ENCODE measurements at places on chromosomes 5 and 9.

- no peak for DNase-seq
These were observed 332.9 kb upstream of the CCNG1 start for GRCh38 chr5:163104464-163104863.

DNA sequence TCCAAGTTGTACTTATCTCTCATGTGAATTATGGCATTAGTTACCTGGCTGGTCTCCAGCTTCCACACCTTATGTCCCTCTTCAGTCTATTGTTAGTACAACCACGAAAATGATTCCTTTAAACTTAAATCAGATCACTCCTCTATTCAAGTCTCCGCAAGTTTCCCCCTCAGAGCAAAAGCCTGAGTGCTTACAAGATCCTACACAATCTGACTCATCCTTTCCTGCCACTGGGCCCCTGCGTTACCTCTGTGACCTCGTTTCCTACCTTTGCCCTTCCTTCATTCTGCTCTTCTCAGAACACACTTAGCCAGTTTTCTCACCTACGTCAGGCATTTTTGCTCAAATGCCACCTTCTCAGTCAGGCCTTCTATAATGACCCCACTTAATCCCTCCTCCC is 45.1 kb upstream of the GLIS3 start:
- no peak for DNase-seq

DNA sequence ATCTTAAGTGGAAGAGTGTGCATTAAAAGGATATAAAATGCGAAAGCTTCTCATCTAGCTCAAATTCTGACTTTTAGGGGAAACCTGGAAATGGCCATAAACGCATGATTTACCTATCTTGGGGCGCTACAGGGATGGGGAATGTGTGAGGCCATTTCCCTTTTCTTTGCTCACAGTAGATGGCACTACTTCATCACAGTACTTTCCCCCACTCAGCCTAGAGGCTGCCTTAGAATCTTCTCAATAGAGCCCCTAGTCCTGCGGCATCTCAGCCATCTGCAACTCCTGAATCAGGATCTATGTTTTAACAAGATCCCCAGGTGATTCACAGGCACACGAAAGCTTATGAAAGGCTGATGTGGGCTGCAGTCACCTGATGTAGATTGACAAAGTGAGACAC is 110.8 kb downstream of the LHFPL2 start:
- DNase-seq: peak; percentile 46

GRCh38 chr9:89309608-89310474 is 1.2 kb upstream of the CKS2 start:
- DNase-seq: no peak

DNA sequence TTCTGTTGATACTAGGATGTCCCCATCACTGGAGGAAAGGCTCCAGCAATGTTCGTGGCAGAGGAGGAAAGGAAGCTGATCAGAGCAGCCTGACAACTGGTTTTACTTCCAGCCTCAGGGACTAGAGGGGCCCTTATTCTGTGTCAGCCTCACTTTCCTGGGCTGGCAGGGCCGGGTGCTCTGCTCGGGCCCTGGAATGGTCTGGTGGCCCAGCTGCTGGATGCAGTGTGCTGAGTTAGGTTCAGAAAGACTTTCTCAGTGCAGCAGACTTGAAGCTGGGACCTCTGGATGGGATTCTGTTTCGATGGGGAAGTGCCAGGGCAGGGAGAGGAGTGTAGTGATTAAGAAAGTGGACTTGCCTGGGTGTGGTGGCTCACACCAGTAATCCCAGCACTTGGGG is 81.0 kb downstream of the MACROH2A1 start:
- no peak for DNase-seq

DNA sequence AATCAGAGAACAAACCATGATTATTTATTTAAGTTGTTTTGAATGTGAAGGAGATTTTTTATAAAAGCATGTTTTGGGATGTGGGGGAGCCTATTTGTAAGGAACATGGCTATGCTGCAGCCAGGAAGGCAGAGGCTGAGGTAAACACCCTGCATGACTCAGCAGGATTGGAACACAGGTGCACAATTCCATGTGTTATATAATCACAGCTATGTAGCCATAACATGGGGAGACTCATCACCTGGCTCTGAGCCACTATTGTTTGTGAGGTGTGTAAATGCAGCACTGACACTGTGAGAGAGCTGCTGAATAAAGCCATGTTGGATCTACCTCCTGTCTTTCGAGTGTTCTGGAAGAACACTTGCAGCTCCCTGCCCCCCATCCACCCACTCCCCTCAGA is 1009.8 kb downstream of the DNAH5 start:
- DNase-seq: no peak

DNA sequence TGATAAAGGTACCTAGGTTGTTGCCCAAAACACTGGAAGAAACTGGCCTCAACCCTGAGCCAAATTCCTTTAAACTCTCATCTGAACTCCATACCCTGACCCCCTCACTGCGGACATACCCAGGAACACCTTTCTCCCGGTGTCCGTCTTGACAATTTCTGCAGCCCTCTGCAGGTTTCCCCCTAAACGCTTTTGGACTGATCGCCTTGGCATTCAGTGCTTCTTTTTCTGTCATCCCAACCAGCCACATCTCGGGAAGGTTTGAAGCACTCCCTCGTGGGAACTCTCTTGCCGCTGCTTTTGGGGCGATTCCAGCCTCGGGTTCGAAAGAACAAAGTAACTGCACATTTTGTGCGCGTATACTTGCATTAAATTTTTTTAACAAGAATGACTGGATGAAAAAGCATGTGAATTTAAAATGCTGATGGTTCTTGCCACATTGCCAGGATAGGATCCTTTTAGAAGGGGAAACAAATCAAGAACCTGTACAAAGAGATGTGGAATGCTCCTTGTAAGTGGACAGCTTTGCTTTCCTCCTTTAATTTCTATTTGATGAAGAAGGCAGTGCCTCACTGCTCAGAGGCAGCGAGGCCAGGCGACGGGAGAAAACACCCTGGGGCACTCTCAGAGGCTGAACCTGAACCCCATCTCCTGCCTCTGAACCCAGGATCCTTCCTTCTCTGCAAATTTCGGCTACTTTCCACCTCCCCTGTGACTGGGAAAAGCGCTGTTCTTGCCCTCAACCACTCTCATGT is 615 bp downstream of the PSMD5 start:
- no peak for DNase-seq

- DNase-seq: no peak
These were observed 301.5 kb downstream of the EPB41L4A start for GRCh38 chr5:112117551-112117950.

DNA sequence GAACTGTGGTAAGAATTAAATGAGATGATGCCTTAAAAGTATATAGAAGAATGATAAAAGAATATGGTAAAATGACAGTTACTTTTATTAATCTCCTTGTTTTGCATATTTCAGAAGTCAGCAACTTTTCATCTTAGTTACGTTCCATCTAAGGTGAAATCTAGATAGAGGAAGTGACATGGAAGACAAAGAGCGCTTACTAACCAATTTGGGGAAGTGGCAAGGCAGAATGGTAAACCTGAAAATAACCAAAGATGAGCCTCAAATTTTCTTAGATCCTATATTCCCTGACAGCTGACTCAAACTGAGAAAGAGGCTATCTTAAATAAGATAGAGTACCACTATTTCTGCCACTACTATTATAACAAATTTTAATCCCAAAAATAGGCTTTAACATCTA is 52.5 kb downstream of the FGF10 start:
- DNase-seq: no peak

- DNase-seq: no peak
These were observed 163.4 kb downstream of the RAB3C start for GRCh38 chr5:58746321-58746720.

DNA sequence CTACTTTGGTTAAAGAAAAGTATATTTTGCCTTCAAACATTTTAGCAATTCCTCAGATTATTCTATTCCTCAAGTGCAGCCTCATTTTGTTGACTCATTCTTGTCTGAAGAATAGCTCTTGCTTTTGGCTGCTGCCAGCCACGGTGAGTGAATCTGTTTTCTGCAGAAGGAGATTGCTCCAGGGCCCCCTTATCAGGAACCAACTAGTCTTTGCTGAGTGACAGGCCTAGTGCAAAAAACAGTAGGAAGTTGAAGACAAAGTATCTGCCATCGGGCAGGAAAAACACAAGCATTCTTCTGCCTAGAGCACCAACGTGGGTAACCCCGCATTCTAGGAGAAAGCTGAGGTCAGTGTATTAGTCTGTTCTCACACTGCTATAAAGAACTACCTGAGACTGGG is 42.3 kb downstream of the ZNF883 start:
- no peak for DNase-seq

DNA sequence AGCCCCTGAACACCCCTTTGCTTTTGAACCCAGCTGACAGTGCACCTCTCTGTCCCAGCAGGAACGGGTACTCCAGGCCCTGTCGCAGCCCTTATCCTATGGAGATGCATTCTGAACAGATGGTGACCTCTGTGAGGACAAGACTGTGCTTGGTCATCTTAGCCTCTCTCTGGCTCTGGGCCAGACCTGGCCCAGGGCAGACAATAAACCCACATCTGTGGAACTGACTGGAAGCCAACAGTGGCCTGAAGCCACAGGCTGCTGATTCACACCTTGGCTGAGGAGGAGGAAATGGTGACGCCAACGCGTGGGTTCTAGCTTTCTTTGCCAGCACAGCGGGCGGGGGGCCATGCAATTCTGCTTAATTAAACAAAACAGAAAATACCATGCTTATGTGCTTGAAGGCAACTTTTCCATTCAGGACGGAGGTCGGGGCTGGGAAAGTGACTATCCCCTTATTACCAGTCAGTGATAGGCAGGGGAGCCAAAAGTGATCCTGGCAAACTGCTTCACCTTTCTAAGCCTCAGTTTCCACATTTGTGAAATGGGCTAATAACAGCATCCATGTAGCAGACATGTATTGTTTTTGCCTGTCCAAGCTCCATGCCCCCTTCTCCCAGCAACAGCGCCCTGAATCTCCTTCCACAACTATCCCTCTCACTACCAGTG is 10.8 kb downstream of the SH3PXD2B start:
- DNase-seq: peak; percentile 39

- no peak for DNase-seq
These were observed 179.6 kb downstream of the LURAP1L start for GRCh38 chr9:12954441-12954840.

GRCh38 chr5:37111426-37112382 is 137.5 kb downstream of the CPLANE1 start:
- DNase-seq: no peak

DNA sequence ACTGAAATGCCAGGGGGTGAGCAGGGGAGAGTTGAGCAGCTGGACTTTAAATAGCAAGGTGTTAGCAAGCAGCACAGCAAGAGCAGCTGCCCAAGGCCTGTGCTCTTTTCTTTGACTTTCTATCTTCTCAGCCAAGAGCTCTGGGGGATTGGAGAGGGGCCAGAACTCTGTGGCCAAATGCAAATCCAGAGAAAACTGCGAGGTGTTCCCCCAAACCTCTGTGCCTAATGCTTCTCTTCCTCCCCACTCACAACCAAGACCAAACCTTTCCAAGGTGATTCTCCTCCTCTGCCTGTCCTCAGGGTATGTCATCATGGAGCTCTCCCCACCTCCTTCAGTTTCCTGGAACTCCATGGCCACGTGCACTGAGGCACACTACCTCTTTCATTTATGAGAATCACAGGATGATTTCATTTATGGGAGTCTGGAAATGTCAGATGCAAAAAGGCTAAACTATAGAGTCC is 118.7 kb upstream of the WWC1 start:
- DNase-seq: no peak

DNA sequence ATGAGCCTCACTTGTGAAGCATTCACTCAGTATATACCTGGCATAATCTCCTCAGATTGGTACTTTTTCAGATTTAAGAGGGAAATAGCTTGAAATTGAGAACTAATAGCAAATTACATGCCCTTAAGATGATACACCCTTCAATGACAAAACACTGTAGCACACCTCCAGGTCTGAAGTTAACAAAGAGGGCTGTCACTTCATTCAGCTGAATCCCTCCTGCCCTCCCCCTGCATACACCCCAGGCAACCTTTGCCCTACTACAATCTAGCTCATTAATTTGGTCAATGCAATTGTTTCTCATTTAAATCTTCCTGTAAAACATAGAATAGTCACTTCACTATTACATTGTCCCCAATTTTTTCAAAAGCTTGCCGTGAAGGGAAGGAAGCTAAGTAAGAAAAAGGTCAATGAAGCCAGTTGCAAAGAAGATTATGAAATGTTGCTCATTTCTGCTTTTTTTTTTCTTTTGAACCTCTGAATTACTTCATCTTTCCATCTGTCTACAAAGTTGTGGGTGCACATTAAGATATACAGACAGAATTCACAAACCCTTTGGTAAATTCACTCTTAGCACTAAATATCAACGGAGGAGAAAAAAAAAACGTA is 294.8 kb upstream of the PTGER4 start:
- no peak for DNase-seq

DNA sequence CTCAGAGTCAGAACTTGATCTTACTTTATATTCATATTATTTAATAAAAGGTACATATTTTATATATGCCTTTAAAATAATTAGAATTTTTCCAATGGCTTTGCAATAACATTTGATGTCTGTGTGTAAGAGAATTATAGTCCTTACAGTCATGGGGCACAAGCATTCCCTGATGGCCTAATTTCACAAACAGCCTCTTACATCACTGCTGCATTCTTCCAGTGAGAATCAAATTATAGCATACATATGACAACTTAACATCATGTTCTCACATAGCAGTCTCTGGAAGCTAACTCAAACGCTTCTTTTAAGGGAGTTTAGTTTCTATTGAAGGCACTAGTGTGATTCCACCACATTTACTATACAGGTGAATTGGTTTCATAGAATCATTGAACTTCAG is 15.3 kb upstream of the PRUNE2 start:
- no peak for DNase-seq

DNA sequence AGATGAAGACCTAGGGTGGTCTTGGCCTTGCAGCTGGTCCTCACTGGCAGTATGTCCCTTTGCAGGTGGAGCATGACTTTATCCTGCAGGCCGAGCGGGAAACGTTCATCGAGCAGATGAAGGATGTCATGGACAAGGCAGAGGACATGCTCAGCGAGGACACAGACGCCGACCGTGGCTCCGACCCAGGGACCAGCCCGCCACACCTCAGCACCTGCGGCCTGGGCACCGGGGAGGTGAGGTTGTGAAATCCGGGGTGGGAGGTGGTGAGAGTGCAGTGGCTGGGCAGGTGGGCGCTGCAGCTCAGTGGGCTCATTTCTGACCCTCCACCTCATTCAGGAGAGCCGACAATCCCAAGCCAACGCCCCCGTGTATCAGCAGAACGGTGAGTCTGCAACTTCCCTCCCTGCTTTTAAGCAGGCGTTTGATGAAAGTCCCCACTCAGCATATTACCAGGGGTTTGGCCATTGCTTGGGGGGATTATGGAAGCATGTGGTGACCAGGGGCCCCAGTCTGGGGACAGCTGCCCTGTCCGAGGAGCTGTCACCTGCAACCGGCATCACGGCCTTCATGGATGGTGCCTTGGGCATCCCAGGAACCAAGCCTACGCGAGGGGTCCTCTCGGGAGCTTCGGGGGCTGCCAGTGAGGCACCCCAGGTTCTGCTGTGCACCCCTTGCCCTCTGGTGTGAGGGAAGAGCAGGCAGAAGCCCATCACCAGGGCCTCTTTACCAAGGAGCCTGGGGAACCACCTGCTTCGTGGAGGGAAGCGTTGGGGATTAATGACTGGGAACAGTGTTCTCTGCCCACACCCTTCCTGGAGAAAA is 84.0 kb downstream of the WNK2 start:
- no peak for DNase-seq

Data from bone marrow (tissue), 2 donors.